ENCODE measurements at places on chromosomes 6 and 20.

- H3K27me3 ChIP-seq: peaks cover 24% of the 10 kb centered on the region
- H3K27ac ChIP-seq: no peak overlapping the region
- H3K36me3 ChIP-seq: no peaks in the 10 kb centered on the region
- no peak for DNase-seq
These were observed 28.2 kb upstream of the NOP56 start for GRCh38 chr20:2624190-2624589.

- no peaks in the 10 kb centered on the region for H3K36me3 ChIP-seq
- no peak for DNase-seq
- peaks cover 11% of the 10 kb centered on the region for H3K27me3 ChIP-seq
These were observed 117.0 kb upstream of the EDN1 start for GRCh38 chr6:12173181-12173580.

- no peaks in the 10 kb centered on the region for H3K4me1 ChIP-seq
- no peak for DNase-seq
- no peak overlapping the region for H3K27ac ChIP-seq
- H3K36me3 ChIP-seq: no peaks in the 10 kb centered on the region
These were observed 85.7 kb downstream of the DST start for GRCh38 chr6:56556751-56557540.

DNA sequence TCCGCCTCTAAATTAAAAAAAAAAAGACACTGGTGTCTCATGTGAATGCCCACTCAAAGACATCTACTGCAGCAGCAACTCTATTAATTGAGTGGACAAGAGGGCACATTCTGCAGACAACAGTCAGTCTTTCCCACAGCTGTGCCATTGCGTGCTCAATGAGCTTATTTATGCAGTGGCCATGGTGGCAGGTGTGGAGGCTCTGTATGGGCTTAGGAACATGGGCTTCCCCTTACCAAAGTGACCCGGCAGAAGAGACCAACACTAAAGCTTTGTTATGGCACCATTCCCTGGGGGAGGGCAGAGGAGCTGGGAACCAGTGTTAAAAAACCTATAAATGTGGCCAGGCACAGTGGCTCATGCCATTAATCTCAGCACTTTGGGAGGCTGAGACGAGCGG, 4.2 kb upstream of the VAPB start:
- H3K4me1 ChIP-seq: peaks cover 3% of the 10 kb centered on the region
- no peak for DNase-seq
- no peak overlapping the region for H3K4me3 ChIP-seq
- peaks cover 19% of the 10 kb centered on the region for H3K27me3 ChIP-seq
- H3K36me3 ChIP-seq: peaks cover 4% of the 10 kb centered on the region

GRCh38 chr6:136764517-136764993, 27.7 kb downstream of the MAP3K5 start:
- peak overlapping the region; percentile 73 for H3K27ac ChIP-seq
- H3K27me3 ChIP-seq: no peaks in the 10 kb centered on the region
- no peak for DNase-seq

DNA sequence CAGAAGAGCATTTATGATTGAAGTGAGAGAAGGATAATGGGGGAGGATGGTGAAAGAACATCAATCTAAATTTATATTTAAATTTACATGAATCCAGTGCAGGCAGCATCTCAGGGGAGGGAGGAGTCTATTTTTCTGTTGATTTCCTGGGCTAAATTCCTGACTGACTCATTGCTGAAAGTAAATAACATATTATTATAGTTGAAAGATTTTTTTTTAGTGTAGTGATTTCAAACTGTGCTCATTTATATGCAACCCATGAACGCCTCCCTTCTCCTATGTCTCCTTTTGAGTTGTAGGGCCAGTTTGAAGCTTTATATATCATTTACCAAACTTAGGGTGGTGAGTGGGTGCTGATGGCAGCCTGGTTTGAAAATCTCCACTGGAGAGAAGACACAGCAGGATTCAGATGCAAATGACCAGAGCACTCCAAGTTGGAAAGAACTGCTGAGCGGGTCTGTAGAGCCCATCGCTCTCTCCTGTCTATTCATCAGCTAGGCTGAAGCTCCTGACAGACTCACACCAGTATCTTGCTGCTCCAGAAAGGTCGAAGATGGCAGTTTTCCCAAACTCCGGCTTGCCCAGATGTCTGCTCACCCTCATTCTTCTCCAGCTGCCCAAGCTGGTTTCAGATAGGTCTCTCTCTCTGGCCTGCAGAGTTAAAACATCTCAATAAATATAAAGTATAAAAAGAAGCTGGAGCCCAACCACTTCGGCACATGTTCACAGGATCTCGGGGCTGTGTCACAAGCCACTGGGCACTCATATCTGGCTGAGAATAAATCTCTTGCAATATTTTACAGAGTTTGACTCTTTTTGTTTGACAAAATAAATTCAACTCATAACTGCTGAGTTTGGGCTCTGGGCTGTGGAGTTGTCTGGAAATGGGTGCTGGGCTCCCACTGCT, 18.3 kb downstream of the BTN2A1 start:
- H3K4me1 ChIP-seq: peaks cover 47% of the 10 kb centered on the region
- no peak for DNase-seq
- H3K4me3 ChIP-seq: no peak overlapping the region
- peak overlapping the region; percentile 20 for H3K27ac ChIP-seq

- peaks cover 81% of the 10 kb centered on the region for H3K4me1 ChIP-seq
- peak overlapping the region; percentile 34 for H3K4me3 ChIP-seq
- H3K27ac ChIP-seq: peak overlapping the region; percentile 84
- peak; percentile 34 for DNase-seq
- H3K36me3 ChIP-seq: no peaks in the 10 kb centered on the region
These were observed 75.9 kb upstream of the MYL9 start for GRCh38 chr20:36465109-36466080.

DNA sequence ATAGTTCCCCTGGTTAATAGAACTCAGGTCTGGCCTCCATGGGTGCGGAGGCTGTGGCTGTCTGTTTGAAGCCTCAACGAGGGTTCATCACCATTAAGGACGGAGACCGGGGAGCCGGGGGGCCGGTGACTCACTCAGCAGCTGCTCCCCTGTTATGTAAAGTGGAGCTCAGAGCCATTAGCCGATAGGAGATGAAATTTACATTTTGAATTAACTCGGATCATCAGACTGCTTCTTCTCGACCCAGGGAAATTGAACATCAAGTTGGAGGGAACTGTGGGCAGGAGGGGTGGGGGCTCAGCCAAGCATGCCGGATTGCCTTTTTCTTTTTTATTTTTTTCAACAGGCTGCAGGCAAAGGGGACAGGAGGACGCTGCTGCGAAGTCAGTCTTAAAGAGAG, 12.3 kb downstream of the PCK1 start:
- DNase-seq: no peak
- H3K27me3 ChIP-seq: peaks cover 8% of the 10 kb centered on the region
- H3K27ac ChIP-seq: no peak overlapping the region
- no peaks in the 10 kb centered on the region for H3K36me3 ChIP-seq
- no peak overlapping the region for H3K4me3 ChIP-seq

Data from activated T-helper 1 cell treated with anti-CD3 and anti-CD28 coated beads, Interleukin-12 subunit alpha, Interleukin-12 subunit beta, Interleukin-2, Interleukin-4 antibody, amounts not matched to agents 30 ng/mL and 10 ng/mL and 1 ng/mL, durations not matched to agents 14 hours and 24 hours and 36 hours (primary cell).